ENCODE measurements at places on chromosomes 7 and 10. TPM values are rescaled to one million over a fixed set of nuclear protein-coding genes. Genes with fewer than 3 reads are reported as not detected.

The NYAP1 gene
- polyA plus RNA-seq, result not detected

The TRPV6 gene
- 0.08 TPM for polyA plus RNA-seq

The BLVRA gene
- 33.8 TPM for polyA plus RNA-seq

The SLC16A12 gene
- not detected for polyA plus RNA-seq

The PDZD7 gene
- polyA plus RNA-seq, result 1.1 TPM

The ANTXRL gene
- polyA plus RNA-seq, result not detected

The FAM25G gene
- polyA plus RNA-seq, result not detected

The POLR2J2 gene
- 3.0 TPM for polyA plus RNA-seq

The NANOS1 gene
- polyA plus RNA-seq, result not detected

The GTF2IRD1 gene
- polyA plus RNA-seq, result not detected

The C10orf53 gene
- not detected for polyA plus RNA-seq

DNA sequence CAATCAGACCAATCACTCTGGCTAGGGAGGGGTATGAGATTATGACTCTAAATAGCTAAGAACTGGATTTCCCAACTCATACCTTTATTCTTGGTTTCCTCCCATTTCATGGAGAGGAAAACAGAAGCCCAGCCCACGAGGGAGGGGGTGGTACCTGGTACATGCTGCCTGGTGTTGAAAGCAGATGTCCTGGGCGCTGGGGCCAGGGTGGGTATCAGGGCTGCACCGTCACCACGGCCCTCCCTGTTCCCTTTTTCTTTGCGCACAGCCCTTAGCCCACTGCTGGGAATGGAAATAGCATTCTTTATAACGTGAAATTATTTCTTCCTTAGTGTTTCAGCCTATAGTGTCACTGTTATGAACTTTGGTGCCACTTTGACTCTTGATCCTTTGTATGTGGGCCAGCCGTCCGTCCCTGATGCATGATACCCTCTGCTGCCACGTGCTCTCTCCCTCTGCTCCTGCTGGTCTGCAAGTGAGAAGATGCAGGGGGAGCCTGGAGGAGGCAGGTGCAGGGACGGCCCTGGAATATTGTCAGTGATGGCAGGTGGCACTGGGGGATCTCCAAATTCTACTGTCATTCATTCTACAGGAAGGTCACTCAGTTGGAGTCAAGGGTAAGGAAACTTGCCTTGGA lies 158.5 kb downstream of the CDH23 start:
- DNase-seq, result no peak

- DNase-seq, result no peak
Observed at GRCh38 chr7:99791021-99791420, 7.0 kb upstream of the CYP3A4 start.

GRCh38 chr7:149854611-149855360 lies 16.6 kb downstream of the ZNF862 start:
- DNase-seq, result no peak

DNA sequence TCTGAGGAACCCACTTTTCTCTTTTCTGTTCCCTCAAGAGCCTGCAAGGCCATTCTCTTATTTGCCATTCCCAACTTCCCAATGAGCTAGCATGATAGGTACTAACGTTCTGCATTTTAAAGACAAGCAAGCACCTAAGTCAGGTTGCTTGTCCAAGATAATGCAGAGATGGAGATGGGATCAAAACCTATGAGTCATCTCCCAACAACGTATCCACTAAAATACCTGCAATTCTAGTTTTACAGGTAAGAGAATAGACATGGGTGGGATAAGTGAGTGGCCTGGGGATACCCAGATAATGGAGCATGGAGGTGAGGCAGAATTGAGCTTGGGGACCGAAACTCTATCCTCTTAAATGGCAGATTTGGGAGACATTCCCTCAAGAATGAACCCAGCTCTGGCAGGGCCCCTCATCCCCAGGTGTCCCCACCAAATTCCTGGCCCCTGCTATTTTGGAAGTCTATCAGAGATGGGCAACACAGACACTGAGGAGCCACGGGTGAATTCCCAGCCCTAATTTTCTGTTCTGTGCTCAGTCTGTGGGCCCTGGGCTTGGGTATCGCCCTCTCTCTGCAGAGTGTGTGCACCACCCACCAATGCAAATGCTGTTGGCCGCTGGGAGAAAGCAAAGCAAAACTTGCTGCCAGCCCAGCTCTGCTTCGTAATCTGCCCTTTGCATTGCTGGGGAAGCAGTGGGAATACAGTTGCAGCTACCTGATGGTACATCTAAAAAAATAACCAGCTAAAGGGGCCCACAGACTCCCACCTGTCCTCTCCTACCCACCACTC lies 98.3 kb downstream of the KCNMA1 start:
- DNase-seq, result no peak

GRCh38 chr7:2873686-2874551 lies 29.8 kb upstream of the GNA12 start:
- no peak for DNase-seq

- DNase-seq, result no peak
Observed at GRCh38 chr10:100725071-100725471, 20.3 kb upstream of the PAX2 start.

- DNase-seq, result no peak
Observed at GRCh38 chr7:69052447-69052846, 545.8 kb upstream of the AUTS2 start.

- no peak for DNase-seq
Observed at GRCh38 chr7:158695056-158695455, 9.5 kb downstream of the NCAPG2 start.

DNA sequence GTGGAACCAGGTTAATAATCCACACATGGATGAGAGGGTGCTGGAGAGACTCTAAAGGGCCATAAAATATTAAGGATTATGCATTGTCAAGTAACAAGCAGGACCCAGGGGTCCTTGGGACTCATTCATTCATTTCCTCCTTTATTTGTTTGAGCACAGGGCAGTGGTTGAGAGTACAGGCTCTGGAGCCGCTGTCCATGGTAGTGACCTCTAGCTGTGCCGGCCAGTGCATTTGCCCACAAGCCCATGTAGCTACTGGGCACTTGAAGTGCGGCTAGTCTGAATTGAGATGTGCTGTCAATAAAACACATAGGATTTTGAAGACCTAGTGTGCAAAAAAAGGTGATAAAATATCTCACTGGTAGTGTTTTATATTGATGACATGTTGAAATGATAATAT lies 137.6 kb downstream of the C10orf105 start:
- DNase-seq, result no peak

- no peak for DNase-seq
Observed at GRCh38 chr10:44293842-44294241, 91.1 kb downstream of the CXCL12 start.

DNA sequence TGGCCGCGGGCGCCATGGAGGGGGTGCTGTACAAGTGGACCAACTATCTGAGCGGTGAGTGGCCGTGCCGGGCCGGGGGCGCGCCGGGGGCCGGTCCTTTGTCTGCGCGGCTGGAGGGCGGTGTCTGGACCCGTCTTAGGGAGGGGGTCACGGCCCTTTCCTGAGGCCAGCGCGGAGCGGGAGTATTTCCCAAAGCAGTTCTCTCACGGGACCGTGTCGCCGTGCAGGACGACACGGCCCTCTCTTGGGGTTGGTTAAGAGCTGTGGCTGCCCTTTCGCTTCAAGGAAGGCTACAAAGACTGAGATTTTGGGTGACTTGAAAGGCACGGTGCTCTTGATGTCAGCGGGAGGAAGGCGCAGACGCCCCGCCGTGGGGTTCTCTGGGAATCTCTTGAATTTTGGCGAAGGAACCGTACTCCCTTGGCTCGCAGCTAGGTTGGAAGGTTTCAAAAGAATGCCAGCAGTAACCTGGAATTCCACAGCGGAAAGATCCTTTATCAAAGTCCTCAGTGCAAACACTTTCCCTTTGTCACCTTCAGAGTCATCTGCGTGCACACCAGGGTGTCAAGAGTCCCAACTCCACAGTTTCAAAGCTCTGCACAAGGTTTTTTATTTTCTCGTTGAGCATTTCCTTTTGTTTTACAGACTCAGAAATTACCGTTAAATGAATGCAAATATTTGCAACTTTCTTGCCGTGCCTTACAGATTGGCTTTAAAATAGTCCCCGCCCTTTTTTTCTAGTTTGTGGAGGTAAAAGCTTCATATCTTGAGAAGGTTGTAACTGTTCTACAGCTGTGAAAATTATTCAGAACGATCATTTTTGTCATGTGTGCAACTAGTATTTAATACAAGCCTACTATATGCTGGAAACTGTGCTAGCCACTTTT lies 780 bp downstream of the PLEKHA8 start:
- no peak for DNase-seq

GRCh38 chr10:130188195-130189175 lies 52.3 kb downstream of the GLRX3 start:
- DNase-seq, result no peak

DNA sequence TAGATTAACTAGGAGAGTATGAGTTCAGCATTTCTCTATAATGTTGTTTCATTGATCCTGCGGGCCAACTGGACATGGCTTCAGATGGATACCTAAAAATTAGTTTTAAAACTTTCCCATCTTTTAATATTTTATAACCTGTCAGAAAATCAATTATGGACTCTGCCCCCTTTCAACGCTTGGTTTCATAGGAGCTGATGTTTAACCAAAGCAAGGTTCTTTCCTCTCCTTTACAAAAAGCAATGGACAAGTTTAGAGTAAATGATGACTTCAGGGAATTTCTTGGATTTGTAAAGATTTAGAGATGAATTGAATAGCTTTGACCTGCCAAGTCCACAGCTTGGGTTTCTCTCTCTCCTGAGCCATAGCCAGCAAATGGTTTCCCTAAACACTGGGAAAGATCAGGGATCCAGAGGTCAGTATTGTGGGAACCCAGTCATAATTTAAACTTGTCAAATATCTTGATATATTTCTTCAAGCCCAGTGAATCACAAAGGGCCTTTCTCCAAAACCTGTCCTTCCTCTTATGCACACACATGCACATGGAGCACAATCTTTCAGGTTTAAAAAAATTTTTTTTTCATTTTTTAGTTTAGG lies 177.1 kb downstream of the EVX1 start:
- no peak for DNase-seq

DNA sequence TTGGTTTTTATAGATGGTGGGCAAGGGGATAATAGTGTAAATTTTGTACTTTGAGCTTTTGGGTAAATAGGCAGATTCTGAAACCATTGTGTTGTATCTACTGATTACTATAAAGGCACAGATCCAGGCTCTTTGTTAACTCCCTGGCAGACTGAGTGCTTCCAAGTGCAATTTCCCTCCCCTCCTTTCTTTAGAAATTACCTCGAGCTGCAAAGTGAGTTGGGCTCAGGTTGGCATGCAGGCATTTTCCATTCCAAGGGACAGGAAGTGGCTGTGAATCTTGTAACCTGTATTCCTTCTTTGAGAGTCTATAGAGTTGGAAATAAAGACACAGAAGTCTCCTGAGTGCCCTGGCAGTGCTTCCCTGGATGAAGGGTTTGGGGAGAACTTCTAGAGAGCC lies 494.2 kb upstream of the GALNT17 start:
- DNase-seq, result no peak

DNA sequence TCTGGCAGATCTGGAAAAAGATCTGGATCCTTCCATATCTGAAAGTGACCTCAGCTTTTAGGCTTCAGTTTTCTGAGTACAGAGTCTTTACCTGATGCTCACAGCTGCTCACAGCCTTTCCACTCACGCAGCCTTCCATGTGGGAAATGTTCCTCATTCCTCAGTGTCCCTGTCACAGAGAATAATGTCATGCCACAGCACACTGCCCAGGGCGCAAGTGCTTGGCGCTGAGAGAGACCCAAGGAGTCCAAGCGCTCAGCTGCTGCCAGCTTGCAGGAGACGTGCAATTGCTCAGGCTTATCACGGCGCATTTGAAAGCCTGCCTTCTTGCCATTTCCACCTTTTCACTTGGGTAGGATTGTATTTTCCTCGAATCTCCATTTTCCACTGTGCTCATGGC lies 271.9 kb upstream of the MKI67 start:
- DNase-seq, result no peak

GRCh38 chr10:122199070-122199469 lies 72.0 kb upstream of the BTBD16 start:
- DNase-seq, result no peak

DNA sequence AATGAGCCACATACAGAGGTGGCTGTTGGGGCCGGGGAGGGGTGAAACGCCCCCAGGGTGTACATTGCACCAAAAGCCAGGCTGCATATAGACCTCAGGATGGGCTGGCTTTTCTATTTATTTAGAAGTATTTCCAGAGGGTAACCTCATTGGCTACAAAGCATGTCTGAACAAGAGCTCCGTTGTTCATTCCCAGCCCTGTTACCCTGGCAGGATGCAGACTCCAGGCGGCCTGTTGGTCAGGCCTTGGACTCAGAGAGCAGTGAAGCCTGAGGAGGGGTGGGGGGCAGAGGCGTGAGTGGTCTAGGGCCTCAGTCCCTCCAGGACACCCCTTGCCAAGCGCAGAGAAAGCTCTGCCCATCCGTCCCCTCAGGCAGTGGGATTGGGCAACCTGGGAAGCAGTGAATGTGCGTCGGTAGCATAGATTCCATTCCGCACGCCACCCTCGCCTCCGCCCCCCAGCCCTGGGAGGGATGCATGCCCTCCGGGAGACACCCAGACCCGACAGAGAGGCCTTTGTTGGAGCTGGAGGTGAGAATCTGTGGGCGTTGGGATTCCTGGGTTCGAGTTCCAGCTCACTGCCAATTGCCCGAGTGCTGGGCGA lies 41.9 kb downstream of the TCF7L2 start:
- no peak for DNase-seq

- DNase-seq, result no peak
Observed at GRCh38 chr10:61135276-61135721, 191.3 kb upstream of the RHOBTB1 start.

GRCh38 chr10:26214004-26214403 lies 2.6 kb upstream of the GAD2 start:
- no peak for DNase-seq

- no peak for DNase-seq
Observed at GRCh38 chr7:140260352-140261104, 83.7 kb upstream of the KDM7A start.

- no peak for DNase-seq
Observed at GRCh38 chr7:11895337-11895736, 63.3 kb upstream of the THSD7A start.

Measured in naive thymus-derived CD8-positive, alpha-beta T cell (primary cell).